Stimulated activated CD4-positive, alpha-beta T cell treated with anti-CD3 and anti-CD28 coated beads, Interleukin-1b, Interleukin-23, amount 100 ng/mL, for 48 hours (primary cell): ENCODE measurements at places on chromosomes 2 and 18.

- no peak for DNase-seq
Observed at GRCh38 chr18:9283791-9284190, 50.8 kb upstream of the TWSG1 start.

DNA sequence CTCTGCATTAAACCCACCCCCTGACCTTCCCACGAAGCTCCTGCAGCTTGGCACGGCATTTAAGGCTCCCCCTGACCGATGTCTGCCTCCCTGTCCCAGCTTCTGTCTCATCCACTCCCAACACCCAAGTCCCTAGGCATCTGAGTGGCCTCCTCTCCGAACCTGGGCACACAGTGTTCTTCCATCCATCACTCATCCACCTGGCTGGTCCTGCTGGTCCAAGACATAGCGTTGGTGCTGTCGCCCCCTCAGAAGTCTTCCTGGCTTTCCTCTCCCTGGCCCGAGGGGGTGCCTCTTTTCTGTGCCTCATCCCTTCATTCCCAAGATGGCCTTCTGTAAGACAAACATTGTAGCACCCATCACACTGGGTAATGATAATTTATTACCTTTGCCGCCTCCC lies 323.6 kb downstream of the GBX2 start:
- no peak for DNase-seq

DNA sequence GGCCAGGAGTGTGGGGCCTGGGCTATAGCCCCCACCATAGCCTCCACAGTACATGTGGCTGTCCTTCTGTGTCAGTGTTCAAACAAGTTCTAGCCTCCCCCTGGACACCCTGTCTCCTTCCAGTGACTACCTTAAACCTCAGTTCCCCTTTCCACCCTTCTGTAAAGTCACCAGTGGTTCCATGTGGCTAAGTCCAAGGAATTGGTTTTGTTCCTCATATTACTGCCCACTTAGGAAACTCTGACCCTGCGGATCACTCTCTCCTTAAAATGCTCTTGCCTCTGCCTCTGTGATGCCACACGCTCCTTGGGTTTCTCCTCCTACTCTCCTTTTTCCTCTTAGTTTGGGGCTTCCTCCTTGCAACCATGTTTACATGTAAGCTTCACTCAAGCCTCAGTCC lies 27.8 kb upstream of the REL start:
- DNase-seq: no peak

DNA sequence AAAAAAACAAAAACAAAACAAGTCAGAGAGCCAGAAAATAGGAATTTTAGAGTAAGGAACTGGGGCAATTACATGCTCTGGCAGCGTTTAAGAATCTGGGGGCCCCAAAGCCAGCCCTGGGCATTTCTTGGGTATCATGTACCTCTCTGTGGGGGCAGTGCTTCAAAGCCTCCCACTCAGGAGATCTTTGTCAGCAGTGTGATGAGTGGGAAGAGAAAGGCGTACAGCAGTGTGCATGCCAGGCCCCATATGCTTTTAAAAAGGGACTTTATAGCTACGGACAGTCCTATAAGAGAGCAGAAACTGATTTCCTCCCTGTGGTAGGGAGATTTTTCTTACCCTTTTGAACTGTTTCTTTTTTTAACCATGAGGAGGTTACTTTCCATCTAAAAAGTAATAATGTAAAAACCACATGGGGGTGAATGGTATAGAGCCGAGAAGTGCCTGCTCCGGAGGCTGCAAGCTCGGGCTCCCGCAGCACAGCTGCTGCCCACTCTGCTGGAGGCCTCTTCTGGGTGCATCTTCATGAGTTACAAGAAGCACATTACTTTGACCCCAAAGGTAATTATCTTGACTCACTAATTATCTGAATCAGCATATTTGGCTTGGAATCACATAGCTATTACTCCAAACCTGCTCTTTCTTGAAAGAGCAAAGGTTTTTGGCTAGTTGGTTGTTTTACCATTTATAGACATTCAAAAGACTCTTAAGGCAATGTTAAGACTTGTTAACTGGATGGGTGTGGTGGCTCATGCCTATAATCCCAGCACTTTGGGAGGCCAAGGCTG lies 46.4 kb downstream of the PROC start:
- no peak for DNase-seq

DNA sequence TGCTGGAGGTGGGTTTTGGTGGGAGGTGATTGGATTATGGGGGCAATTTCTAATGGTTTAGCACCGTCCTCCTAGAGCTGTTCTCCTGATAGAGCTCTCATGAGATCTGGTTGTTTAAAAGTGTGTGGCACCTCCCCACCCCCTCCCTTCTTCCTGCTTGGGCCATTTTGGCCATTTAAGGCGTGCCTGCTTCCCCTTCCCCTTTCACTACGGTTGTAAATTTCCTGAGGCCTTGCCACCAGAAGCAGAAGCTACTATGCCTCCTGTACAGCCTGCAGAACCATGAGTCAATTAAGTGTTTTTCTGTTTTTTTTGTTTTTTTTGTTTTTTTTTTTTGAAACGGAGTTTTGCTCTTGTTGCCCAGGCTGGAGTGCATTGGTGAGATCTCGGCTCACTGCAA lies 335.7 kb upstream of the HS6ST1 start:
- no peak for DNase-seq

- no peak for DNase-seq
Observed at GRCh38 chr2:232577841-232578240, 27.4 kb downstream of the EIF4E2 start.

DNA sequence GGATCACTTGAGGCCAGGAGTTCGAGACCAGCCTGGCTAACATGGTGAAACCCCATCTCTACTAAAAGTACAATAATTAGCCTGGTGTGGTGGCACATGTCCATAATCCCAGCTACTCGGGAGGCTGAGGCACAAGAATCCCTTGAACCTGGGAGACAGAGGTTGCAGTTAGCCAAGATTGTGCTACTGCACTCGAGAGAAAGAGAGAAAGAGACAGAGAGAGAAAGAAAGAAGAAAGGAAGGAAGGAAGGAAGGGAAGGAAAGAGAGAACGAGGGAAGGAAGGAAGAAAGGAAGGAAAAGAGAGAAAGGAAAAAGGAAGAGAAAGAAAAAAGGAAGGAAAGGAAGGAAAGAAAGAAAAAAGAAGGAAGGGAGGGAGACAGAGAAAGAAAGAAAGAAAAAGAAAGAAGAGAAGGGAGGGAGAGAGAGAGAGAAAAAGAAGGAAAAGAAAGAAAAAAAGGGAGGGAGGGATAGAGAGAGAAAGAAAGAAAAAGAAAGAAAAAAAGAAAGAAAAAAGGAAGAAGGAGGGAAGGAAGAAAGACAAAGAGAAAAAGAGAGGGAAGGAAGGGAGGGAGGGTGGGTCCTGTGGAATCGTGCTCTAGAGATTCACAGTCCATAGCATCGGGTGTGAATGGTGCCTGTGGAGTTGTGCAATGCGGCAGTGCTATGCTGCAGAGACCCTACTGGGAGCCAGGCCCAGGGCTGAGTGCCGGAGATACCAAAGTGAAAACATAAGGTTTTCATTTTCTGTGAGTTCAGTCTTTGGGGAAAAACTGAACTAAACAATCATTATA lies 4.6 kb upstream of the SDC1 start:
- DNase-seq: no peak

DNA sequence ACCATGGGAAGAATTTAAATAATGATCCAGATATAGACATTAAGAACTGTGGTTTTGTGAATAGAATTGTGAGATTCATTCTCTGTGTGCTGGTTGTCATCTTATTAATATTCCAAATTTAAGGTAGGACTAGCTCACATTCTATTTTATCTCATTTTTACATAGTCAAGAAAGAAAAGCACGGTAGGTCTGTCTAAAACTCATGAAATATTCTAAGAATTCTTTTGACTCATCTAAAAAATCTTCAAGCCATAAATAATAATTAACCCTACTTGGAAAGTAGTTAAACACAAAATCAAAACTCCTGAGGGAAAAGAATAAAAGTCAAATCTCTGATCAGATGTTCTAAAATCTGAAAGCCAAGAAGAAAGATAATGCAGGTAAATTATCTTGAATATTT lies 388.8 kb upstream of the CHAC2 start:
- DNase-seq: no peak

DNA sequence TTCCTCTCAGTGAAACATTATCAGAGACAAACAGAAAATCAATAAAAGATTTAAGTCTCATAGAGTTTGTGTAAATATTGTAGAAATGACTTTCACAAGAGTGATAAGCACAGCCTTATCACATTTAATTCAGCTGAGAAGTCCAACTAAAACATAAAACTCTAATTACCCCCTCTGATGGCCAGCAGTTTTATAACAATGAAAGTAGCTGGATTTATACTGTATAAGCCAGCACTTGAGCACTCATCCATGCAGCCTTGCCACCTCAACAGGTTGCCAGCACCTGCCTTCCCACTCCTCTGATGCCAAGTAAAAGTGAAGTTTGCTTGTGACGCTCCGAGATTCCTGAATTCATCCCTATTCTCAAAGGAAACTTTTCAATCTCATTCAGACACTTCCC lies 103.0 kb upstream of the STK39 start:
- no peak for DNase-seq

DNA sequence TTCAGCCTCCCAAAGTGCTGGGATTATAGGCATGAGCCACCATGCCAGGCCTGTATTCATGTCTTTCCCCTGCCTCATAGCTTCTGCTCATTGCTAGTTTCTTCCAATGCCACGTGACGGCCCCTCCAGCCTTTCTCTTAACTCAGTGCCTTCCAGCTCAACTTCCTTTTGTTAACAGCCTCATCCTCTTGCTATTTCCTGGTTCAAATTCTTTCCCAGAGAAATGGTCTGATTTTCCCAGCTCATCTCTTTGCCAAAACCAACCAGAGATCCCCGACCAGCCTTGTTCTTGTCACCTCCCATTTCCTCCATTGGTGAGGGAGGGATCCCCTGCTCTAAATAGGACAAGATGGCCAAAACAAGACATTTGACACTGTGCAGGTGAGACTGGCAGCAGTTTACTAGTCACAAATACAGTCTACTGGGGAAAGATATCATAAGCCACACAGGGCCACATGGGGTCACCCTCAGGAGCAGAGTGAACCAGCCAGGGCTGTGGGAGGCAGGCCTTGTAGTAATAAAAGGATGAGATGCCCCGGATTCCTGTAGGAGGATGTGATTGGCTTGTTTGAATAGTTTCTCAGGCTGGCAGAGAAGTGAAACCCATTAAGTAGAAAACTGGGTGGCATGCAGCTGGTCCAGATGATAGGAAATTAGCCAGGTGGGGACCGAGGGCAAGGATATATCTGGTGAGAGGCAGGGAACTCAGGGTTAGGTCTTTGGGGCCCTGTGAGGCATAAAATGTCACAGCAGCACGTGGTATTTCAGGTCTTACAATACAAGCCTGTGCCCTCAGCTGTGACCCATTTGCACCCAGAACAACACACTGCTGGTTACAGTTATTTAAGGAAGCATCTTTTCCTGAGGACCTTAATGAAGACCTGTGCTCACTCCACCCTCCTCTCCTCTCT lies 6.4 kb downstream of the CD207 start:
- DNase-seq: no peak
